ENCODE measurements at places on chromosomes 13 and 19.

GRCh38 chr19:47682939-47683338 lies 30.3 kb upstream of the EHD2 start:
- DNase-seq = no peak

GRCh38 chr13:30569901-30570576 lies 47.7 kb upstream of the USPL1 start:
- DNase-seq = no peak

DNA sequence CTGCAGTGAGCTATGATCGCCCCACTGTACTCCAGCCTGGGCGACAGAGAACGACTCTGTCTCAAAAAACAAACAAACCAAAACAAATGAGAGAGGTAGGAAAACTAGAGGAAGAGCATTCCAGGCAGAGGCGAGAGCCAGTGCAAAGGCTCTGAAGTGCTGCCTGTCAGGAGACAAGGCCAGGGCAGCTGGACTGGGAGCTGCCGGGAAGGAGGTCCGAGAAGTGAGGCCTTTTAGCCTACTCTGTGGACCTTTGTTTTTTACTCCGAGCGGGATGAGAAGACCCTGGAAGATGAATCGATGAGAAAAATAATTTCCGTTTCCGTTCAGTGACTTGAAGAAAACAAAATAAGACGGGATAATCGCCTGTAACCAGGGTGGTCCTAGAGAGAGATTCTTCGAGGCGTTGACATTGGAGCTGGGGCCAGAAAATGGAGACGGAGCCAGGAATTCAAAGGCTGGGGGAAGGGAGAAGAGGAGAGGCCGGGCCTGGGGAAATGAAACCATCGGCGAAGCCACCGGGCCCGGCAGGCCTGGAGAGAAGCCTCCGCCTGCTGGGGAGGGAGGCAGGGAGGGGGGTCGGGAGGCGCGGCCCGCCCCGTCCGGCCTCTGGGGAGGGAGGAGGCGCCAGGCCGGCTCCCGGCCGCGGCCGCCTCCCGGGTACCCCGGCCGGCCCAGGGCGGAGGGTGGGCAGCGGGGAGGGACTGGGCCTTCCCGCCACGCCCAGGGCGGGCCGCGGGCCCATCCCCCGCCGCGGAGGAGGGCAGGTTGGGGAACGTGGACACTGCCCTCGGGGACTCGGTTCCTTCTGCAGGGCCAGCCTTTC lies 7.8 kb upstream of the SERTAD1 start:
- peak; percentile 44 for DNase-seq

DNA sequence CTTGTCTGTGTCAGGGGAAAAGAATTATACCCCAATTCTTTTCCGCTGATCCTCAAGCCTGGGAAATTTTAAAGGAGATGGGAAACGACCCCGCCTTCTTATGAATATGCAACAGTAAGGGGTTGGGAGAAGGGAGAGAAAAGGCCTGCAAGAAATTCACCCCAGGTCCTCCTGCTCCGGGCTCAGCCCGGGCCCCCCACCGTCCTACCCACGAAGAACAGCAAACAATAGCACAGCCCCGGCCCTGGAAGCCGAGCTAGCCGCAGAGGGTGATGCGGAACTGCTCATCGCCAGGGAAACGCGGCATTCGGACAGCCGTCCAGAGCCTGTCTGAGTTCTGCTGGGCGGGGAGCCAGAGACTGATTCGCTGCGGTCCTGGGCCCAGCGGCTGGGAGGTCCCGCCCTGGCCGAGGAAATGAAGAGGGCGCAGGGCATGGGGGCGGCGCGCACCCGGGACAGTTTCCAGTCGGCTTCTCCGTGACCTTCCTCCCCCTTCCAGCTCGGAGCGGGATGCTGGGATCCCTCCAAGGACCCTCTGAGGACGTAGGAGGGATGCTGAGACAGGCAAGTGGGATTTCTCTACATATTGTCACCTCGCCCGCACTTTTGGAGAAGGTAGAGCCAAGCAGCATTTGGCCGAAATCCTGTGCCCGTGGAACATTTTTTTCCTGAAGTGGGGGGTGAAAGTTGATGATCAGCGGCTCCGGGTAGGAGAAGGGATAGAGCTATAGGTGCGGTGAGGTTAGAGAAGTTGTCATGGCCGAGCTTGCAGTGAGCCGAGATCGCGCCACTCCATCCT lies 82.3 kb upstream of the C1QTNF9B start:
- peak; percentile 24 for DNase-seq

All from stimulated activated naive CD8-positive, alpha-beta T cell treated with anti-CD3 and anti-CD28 coated beads, Interleukin-15, amount 100 ng/mL, for 72 hours (primary cell).